ENCODE measurements at places on chromosomes 13 and 19.
A peak's percentile ranks its signal among the peaks of the same experiment; 100 is the strongest.

- DNase-seq, result no peak
Observed at GRCh38 chr19:47433121-47433520, 13.8 kb upstream of the MEIS3 start.

DNA sequence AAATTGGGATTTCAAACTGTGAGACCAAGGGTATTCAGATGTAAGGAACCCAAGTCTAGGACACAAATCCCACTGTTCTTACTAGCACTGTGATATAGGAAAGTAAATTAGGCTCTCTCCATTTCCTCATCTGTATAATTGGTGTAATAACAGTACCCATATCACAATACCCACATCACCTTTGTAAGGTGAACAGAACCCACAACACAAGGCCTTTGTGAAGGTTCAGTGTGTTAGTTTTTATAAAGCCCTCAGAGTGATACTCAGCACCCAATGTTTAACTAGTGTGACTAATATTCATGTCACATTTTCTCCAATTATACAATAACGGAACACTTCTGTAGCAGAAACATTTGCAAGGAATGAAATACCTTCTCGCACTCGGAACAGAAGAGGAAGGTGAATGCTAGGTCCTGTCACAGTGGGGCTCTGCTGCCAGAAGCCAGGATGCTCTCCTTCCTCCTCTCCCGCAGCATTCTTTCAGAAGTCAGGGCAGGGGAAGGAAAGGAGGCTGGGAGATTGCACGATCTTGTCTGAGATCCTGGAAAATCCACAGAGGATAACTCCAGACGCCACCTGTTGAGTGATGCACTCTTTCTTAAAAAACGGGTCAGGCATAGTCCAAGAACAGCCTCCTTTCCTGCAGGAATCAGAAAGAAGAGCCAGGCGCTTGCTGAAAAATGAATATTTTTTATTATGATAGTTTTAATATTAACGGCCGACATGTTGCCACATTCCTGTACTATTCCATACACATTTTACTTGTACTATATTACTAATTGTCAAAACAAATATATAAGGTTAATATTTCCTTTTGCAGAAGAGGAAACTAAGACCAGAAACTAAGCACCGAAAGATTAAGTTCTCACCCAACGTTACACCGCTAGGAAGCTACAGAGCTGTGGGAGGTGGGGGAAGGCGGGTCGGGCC lies 762 bp downstream of the ZNF45 start:
- no peak for DNase-seq

GRCh38 chr19:4969772-4970531 lies 1.0 kb downstream of the KDM4B start:
- peak; percentile 70 for DNase-seq

DNA sequence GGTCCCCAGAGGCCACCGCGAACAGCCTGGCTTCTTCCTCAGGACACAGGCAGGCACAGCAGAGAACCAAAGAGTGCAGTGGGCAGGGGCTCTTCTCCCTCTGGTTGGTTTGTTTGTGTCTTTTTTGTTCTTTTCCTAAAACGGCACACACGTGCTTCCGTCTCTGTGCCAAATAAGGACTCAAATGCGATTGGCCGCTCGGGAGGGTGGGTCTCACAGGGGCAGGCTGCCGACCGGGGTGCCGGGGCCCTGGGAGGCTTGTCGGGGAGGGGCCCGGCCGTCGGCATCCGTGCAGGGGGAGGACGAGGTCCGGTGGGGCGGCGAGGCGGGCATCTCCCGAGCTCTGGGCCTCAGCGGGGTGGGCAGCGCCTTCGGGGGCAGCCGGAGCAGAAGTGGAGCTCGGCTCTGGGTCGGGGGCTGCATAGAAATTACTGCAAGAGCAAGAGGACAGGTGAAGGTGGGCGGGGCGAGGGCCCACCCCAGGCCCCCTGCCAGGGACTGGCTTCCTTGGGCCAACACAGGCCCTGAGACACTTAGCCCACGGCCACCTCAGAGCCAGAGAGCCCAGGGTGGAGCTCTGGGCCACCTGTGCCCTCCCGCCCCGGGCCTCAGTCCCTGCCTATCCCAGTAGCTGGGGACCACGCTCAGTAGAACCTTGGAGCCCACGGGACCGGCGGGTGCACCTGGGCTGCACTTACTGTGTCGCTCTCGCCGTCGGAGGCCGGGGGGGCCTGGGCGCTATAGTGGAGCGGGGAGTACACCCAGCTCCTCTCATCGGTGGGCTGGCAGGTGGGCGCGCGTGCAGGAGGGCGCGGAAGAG lies 6.4 kb upstream of the CACTIN start:
- DNase-seq, result no peak

DNA sequence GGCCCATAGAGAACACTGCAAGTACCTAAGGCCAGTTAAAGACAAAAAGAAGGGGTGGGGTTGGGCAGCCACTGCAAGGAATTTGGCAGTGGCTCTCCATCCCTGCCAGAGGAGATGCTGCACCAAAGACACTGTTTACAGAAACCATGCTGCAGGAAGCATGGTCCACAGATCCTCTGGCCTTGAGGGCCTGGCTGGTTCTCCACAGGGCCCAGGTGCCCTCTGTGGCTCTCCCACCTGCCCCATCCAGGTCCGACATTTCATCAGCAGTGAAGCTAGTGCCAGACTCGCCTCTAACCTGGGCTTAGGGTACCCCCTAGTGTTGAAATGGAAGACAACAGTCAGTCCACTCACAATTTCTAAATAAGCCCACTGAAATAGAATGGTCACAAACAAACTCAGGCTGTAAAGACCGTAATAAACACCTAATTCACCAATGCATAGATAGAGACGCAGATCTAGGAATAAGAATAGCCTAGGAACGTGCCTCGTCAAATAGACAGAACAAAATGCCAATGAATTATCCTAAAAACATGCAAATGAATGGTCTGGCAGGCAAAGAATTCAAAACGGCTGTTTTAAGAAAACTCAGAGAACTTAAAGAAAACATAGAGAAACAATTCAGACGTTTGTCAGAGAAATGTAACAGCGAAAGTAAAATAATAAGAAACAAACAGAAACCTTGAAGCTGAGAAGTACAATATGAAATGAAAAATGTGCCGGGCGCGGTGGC lies 23.3 kb downstream of the LYPD4 start:
- DNase-seq, result peak; percentile 66

DNA sequence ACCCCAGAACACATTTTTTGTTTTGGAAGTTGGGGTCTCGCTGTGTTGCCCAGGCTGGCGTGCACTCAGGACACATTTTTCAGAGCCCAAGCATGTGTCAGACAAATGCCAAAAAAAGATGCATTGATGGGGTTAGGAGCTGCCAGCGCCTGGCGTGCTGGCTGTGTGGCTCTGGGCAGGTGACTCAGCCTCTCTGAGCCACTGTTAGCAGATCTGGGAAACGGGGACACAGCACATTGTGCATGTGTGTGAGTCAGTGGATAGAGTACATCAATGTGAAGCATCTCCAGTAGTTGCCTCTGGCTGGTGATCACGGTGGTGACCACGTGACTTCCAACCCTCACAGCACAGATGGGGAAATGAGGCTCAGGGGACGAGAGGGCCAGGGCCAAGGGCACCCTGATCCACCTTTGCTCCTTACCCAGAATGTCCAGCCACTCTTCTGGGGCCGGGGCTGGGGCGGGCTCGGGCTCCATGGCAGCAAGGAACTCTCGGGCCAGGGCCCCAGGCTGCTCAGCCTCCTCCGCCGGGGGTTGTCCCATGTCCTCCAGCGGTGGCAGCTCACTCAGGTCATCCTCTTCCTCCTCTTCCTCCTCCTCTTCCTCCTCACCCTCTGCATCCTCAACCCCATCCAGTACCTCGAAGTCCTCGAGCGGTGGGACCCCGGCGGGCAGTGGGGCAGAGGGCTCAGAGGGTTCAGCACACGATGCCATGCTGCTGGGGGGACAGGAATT lies 1.9 kb downstream of the FKBP8 start:
- no peak for DNase-seq

DNA sequence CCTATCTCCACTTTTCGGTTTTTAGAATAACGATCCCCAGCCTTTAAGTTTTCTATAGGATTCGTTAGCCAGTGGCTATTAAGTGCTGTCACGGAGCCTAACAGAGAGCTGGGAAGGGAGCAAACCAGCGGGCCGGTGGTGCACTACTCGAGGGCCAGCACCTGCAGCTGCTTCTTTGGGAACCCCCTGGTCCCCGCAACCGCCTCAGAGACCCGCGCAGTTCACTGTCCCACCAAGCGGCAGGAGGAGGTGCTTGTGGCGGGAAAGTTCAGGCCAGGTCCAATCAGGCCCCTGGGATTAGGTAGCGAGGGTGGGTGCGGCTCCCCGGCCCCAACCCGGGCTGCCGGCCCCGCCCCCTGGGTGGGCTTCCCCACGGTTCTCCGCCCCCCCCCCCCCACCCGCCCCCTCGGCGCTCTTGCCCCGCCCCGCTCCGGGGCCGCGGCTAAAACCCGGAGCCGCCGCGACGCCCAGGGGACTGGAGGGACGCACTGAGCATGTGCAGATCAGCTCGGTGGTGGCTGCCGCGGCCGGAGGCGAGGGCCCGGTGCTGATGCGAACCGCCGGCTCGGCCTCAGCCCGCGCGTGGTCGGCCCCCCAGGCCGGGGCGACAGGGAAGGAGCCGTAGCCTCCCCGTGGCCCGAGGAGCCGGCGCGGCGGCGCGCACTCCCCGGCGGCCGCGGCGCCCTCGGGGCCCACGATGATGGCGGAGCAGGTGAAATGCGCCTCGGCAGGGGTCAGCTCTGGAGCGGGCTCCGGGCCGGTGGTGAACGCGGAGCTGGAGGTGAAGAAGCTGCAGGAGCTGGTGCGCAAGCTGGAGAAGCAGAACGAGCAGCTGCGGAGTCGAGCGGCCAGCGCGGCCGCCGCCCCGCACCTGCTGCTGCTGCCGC lies at the start of gene SLAIN1:
Gene SLAIN1, plus strand, starts transcription at position 471 of the 887 bp plus-strand sequence. Its CDS starts 227 bp downstream, at position 698.
- DNase-seq, result peak; percentile 93

DNA sequence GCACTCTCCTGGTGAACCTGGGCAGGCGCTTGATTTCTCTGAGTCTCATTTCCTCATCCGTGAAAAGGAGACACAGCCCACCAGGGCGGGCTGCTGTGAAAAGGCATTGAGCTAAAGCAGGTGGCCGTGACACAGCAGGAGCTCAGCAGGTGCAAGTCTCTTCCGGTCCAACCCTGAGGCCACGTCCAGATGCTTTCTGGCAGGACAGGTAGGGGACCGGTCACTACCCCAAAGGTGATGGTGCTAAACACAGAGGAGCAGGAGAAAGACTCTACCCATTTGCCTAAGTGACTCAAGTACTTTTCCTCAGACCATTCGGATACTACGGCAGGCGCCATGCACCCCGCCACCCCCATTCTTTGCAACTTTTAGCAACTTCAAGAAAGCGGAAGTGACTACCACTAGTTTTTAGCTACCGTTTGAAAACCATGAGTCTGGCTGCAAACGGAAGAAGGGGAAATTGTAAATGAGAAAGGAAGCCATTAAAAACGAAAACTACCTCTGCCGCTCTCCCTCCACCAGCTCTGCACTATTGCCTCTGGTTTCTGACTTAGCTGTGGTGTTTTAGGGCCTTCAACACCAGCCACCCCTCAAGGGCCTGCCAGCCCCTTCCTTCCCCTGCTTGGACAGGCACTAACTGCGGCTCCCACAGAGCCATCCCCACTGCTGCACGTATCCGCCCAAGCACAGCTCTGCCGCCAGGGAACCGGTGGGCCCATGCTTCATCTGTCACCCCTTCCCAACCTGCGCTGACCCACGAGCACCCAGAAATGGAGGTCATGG lies 4.8 kb downstream of the PPP6R1 start:
- peak; percentile 84 for DNase-seq

DNA sequence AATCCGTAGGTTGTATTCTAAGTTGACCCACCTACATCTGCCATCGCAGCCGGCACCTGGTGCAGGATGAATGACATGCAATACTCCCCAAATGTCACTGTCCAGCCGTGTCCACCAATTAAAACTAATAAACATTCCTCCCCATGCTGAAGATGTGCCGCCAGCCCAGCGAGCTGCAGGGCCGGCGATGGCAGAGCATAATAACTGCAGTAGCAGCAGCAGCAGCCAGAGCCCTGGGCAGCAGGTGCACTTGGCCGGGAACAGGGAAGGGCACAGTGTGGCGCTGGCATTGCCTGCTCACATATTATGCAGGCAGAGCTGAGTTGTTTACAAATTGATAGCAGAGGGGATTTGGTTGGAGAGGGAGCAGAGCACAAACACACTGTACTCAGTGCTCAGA lies 754.9 kb downstream of the OLFM4 start:
- DNase-seq, result no peak

DNA sequence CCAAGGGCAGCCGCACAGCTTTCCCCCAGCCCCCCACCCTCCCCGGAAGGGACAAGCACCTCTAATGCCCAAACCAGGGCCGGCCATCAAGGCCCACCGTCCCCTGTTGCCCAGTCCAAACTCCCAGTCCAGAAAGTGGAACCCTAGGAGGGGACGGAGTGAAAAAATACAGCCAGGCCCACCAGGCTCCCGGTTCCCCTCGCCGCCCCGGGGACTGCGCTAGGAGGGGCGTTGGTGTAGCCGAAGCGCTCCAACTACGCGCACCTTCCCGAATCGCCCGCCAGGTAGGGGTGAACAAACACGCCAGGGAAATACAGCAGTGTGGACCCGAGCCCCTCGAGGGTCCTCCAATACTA lies 1.3 kb downstream of the KLF16 start:
- DNase-seq, result no peak

DNA sequence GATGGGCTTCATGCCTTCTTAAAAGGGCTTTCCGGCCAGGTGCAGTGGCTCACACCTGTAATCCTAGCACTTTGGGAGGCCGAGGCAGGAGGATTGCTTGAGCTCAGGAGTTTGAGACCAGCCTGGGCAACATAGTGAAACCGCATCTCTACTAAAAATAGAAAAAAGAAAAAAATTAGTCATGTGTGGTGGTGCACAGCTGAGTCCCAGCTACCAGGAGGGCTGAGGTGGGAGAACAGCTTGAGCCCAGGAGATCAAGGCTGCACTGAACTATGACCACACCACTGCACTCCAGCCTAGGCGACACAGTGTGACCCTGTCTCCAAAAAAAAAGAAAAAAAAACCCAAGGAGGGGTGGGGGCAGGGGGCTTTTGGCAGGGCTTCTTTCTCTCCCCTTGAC lies 7.2 kb downstream of the CARS2 start:
- no peak for DNase-seq

- no peak for DNase-seq
Observed at GRCh38 chr19:28847468-28847867, 365.5 kb downstream of the UQCRFS1 start.

GRCh38 chr19:35899547-35900214 lies 659 bp downstream of the NFKBID start:
- DNase-seq, result peak; percentile 96

DNA sequence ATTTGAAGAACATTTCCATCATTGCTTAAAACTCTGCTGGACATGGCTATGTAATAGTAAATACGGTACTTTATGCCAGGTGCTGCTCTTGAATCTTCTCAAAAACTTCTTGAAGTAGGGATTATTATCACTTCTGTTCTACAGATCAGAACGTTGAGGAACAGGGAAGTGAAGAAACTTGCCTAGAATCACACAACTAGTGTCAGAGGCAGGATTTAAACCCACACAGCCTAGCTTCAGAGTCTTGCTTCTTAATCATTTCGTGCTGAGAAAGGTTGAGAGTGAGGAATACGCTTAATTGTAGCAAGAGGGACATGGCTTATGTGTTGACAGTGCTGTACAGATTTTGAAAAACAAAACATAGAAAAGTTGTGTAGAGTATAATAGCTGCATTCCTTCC lies 13.5 kb downstream of the TM9SF2 start:
- no peak for DNase-seq

- no peak for DNase-seq
Observed at GRCh38 chr13:76764429-76764828, 121.8 kb downstream of the KCTD12 start.

GRCh38 chr19:16095071-16095571 lies 16.6 kb upstream of the RAB8A start:
- no peak for DNase-seq

- no peak for DNase-seq
Observed at GRCh38 chr13:66612983-66613382, 617.2 kb downstream of the PCDH9 start.

Measured in activated effector memory CD4-positive, alpha-beta T cell treated with anti-CD3 and anti-CD28 coated beads, Interleukin-2, amount 50 U/mL, for 16 hours (primary cell).